ENCODE measurements at places on chromosomes 7 and 10.

DNA sequence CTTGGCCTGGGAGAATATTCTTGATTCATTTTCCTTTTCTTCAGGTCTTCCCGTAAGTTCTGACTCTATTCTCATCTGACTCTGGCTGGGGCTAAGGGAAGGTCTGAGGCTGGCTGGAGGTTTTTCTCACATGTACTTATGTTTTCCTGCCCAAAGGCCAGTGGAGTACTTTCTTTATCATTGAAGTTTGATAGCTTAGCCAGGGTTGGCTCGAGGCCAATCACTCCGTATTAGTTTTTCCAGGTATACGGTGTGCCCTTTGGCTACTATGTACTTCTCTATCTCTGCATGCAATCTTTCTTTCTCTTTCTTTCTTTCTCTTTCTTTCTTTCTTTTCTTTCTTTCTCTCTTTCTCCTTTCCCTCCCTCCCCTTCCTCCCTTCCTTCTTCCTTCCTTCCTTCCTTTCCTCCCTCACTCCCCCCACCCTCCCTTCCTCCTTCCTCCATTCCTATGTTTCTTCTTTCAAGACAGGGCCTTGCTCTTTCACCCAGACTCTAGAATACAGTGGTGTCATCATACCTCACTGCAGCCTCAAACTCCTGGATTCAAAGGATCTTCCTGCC is 26.8 kb upstream of the VKORC1L1 start:
- no peak for DNase-seq

GRCh38 chr7:135644729-135645128 is 17.6 kb upstream of the STMP1 start:
- DNase-seq, result no peak

GRCh38 chr10:5584895-5585516 is 60.2 kb downstream of the CALML3 start:
- DNase-seq, result no peak

- DNase-seq, result no peak
Observed at GRCh38 chr7:96304573-96304972, 17.3 kb downstream of the SLC25A13 start.

DNA sequence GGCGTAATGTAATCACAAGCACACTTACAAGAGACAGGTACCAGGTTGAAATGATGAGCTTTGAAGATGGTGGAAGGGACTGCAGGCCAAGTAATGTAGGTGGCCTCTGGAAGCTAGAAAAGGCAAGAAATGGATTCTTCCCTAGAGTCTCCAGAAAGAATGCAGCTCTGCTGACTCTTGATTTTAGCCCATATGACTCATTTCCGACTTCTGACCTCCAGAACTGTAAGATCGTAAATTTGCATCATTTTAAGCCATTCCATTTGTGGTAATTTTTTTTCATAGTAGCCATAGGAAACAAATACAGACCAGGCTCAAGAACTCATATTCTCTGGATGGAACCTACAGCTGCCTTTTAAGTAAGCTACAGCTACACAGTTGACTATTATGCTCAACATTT is 315.5 kb downstream of the MAGI2 start:
- DNase-seq, result no peak

DNA sequence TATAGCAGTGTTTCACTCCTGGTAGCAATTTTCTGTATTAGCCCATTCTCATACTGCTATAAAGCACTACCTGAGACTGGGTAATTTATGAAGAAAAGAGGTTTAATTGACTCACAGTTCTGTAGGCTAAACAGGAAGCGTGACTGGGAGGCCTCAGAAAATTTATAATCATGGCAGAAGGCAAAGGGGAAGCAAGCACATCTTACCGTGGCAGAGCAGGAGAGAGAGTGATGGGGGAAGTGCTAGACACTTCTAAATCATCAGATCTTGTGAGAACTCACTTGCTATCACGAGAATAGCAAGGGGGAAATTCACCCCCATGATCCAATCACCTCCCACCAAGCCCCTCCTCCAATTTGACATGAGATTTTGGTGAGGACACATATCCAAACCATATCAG is 131.6 kb upstream of the EFCAB10 start:
- DNase-seq, result no peak
